ENCODE measurements at places on chromosomes 5 and 9. TPM values are rescaled to one million over a fixed set of nuclear protein-coding genes. Genes with fewer than 3 reads are reported as not detected.

Gene LPAR1
- total RNA-seq: 145 TPM

Gene CDC20B
- total RNA-seq: not detected

Gene IFNA13
- total RNA-seq: not detected

Gene SARDH
- total RNA-seq: 11.9 TPM

Gene SPATA31A3
- total RNA-seq: not detected

Gene CDKN2B
- 77.2 TPM for total RNA-seq

Gene TRIM36
- 1.8 TPM for total RNA-seq

Gene BHMT2
- total RNA-seq: 1.1 TPM
